ENCODE measurements at places on chromosomes 16 and 17.
A peak's percentile ranks its signal among the peaks of the same experiment; 100 is the strongest.

DNA sequence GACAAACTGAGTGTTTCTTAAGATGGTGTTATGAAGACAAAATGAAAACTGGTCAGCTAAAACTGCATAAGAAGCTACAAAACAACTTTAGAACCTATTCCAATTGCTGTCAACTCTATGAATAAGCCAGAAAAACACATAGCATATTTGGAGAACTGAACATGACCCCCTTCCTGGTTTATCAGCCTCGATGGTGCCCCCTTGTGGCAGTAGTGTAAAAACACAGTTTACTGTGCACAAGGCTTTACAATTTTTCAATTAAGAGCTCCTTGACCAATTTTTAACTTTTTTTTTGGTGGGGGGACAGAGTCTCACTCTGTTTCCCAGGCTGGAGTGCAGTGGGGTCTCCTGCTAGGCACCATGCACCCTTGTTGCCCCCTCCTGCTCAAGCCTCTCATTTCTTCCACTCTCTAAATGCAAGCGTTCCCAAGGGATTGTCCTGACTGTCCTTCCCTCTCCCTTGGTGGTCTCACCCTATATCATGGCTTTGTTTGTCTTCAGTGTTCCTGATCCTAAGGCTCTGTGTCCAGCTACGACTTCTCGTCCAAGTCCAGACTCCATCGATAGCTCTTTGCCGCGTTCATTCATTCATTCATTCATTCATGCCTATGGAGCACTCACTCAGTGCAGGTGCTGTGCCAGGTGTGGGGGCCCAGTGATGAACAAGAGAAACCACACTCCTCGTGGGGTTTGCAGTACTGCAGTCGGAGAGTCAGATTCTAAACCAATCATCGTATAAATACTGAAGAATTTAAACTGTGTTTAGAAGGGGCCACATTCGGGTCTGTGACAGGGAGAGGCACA is 7.5 kb downstream of the EIF1 start:
- DNase-seq, result peak; percentile 86

GRCh38 chr17:74799097-74799496 is 23.0 kb upstream of the NAT9 start:
- DNase-seq, result no peak

- no peak for DNase-seq
These were observed 39.9 kb downstream of the WSCD1 start for GRCh38 chr17:6110088-6110487.

DNA sequence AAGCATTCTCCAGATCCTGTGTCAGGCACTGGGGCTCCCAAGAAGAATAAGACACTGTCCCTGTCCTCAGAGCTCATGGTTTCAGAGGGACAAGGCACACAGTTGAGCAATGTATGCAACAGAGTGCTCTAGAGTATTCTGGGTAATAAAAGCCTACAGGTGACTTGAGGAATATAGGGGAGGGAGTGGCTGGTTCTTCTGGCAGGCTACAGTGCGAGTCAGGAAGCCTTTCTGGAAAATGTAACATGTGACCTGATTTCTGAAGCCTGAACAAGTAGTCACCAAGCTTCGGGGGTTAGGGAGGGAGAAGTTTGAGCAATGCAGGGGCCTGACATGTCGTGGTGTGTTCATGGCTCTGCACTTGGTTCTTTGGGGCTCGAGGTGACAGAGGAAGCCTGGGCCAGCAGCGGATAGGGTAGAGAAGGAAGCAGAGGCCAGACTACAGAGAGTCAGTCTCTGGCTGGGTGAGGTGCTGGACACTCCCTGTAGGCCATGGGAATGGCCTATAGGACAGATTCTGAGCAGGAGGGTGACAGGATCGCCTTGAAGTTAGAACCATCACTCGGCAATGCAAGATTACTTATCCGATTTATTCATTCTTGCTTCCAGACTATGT is 16.0 kb upstream of the LRRC75A start:
- no peak for DNase-seq

GRCh38 chr16:78952630-78953029 is 647.9 kb downstream of the MAF start:
- DNase-seq, result no peak

DNA sequence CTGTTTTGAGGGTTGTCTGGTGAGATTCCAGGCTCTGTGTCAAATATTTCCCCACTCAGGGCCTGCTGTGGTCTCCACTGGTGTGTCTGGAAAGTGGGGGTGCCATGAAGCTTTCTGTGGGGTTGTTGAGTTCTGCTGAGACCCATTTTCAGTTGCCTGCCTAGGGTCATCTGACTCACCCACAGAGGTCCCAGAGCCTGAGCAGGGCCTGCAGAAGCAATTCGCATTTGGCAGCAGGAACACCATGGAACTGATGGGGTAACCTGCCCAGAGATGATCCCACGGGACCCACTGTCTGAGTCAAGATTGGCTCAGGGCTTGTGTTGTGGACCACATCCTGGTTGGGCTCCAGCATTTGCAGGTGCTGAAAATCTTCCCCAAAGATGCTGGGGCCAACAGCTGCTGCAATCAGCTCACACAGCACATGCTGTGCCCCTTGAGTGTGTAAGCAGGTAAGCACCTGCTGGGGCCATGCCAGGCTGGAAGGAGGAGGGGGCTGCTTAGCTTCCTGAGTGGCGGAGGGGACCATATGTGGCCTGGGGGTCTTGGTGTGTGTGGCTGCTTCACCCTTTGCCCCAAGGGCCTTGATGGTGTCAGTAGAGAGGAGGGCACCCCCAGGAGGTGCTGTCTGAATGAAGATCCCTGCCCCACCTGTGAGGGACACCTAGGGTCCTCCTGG is 1726.1 kb downstream of the TP53TG3F start:
- DNase-seq, result no peak

- no peak for DNase-seq
These were observed 72.3 kb upstream of the CORO6 start for GRCh38 chr17:29694918-29695563.

GRCh38 chr17:74972107-74972972 is at the start of gene HID1:
HID1 (minus strand) TSS chr17:74972759; CDS start chr17:74972656, 103 bp downstream.
- DNase-seq, result no peak

- no peak for DNase-seq
These were observed 44.0 kb upstream of the YPEL2 start for GRCh38 chr17:59287452-59287851.

- DNase-seq, result no peak
These were observed 90.3 kb upstream of the CHMP6 start for GRCh38 chr17:80901319-80901718.

GRCh38 chr17:82808006-82808405 is 31.8 kb downstream of the ZNF750 start:
- DNase-seq, result no peak

GRCh38 chr17:21292867-21293830 is 8.6 kb downstream of the MAP2K3 start:
- no peak for DNase-seq

GRCh38 chr17:72843591-72843990 is 248.9 kb downstream of the SLC39A11 start:
- no peak for DNase-seq

GRCh38 chr16:26464576-26465266 is 602.0 kb upstream of the C16orf82 start:
- no peak for DNase-seq

- DNase-seq, result peak; percentile 65
These were observed 287.3 kb upstream of the FOXF1 start for GRCh38 chr16:86222965-86223551.

DNA sequence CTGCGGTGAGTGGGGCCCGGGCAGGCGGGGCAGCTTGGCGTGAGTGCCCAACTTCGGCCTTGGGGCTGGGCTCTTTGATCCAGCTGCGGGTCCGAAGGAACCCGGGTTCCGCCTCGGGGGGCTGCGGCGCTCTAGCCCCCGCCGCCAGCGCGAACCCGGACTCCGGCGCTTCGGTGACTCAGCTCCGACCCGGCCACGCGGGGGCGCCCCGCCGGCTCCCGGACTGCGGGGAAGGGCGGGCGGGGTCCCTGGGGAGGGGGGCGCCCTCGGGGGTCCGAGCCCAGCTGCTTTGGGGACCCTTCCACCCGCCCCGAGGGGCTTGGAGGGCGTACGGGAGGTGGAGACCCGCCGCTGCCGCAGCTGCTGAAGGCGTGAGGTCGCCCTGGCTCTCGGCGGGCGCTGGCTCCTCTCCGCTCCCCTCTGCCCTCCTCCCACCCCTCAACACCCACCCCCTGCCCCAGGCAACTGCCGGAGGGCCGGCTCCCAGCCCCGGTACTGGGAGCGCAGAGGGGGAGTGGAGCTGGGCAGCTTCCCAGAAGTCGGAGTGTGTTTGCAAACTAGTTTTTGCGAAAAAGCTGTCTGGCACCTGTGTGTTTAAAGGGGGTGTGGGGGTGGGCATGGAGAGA is 516 bp downstream of the CPNE2 start:
- DNase-seq, result peak; percentile 25

GRCh38 chr17:38460716-38461630 is 32.7 kb downstream of the ARHGAP23 start:
- no peak for DNase-seq

DNA sequence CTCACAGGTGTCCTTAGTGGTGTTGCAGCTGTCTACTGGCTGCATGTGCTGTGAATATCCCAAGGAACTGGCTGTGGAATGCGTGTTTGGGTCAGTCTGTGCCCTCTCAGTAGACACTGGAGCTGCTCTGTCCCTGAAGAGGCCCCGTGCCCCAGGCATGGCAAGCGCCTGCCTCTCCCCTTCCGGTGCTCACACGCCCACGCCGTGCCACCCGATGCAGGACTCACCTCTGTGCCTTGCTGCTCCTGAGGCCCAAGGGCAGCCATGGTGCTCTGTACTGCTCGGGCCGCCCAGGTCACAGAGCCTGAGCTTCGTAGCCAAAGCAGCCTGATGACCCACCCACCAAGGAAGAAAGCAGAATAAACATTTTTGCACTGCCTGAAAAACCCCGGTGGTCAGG is 10.0 kb downstream of the RGS11 start:
- DNase-seq, result no peak

DNA sequence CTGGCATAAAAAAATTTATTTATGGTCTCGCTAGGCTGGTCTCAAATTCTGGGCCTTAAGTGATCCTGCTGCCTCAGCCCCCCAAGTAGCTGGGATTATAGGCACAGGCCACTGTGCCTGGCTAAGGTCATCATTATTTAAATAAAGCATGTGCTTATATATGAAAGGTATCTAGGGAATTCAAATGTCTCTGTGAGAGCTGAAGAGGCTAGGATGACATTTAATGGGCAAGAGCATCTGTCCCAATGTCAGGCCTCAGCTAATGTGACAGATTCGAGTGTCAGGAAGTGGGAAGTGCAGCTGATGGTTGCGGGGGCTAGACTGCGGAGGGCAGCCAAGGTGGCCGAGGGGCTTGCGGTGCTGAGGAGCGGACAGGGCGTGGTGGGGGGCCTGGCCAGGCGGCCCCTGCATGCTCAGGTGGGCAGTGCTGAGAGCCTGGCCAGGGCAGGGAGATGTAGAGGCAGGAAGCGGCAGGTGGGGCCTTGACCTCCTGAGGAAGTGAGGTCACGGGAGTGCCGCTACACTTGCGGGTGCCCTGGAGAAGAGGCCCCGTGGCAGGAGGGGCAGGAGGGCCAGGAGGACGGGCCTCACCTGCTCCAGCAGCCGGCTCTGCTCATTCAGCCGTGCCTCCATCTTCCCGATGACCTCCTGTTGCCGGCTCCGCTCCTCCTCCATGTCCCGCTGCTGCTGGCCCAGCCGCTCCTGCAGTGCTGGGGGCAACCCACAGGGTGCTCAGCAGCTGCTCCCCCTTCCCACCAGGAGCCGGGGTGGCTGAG is 12.6 kb upstream of the MRPL38 start:
- DNase-seq, result no peak

- DNase-seq, result peak; percentile 16
These were observed 90.9 kb downstream of the MYH11 start for GRCh38 chr16:15765880-15766279.

DNA sequence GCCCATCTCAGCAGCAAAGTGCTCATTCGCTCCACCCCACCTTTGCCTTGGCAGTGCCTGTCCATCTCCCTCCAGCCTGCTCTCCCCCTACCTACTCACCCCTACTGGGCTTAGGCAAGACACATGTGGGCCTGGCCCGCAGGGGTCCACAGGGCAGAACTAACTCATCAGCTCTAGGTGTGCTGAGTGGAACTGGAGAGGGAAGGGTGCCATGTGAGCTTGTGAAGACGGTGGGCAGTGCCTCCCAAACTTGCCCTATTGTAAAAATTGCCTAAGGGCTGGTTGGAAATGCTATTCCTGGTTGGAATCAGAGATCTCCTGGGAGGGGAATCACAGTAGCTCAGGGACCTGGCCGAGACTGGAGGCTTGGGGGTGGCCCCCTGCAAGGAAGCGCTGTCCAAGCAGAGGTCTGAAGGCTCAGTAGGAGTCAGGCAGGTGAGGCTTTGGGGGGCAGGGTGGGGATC is 29.1 kb upstream of the TNS4 start:
- no peak for DNase-seq

DNA sequence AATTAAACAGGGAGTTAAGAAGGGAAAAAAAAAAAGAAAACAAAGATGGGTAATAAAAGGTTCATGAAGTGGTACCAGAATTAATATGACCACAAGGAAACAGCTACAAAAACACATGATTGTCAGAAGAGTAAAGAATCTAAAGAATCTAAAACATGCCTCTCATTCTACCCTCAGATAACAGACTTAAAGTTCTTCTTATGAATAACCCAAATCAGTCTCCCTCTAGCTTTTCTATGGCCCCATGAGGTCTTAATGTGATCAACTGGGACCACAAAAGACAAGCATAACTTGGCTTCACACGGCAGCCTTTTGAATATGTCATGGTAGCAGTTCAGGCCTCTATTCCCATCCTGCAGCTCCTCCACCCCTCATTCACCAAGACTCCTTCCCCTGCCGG is 6.9 kb downstream of the MYH10 start:
- DNase-seq, result no peak

GRCh38 chr17:40103688-40104087 is 3.3 kb upstream of the NR1D1 start:
- no peak for DNase-seq

DNA sequence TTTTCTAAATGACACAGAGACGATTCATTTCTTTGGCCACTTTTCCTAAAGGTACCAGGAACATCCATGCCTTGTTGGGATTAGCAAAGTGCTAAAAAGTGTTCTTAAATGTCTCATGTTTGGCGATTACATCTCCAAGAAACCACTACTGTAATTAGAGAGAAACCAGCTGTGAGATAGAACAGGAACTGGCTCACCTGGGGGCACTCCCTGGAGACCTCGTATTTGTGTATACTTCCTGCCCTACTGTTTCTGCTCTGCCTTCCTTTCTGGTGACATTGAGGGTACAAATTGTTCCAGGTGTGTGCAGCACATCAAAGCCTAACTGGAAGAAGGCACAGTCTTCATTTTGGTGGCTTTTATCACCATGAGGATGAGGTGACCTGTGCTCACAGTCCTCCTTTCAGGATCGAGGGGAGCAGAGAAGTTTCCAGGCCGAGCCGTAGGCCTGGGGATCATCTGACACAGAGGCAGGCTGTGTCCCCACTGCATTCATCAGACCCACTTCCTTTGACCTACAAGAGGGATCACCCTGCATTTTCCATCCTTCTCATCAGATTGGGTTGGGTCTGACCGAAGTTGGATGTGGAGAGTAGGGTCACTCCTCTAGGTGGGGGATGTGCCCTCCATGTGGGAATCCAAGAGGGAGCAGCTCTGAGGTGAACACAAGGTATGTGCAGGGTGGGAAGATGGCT is 23.7 kb downstream of the CCL4 start:
- no peak for DNase-seq

- no peak for DNase-seq
These were observed 1.6 kb downstream of the RAB11FIP4 start for GRCh38 chr17:31392856-31393748.

GRCh38 chr16:71915350-71915749 is 20.0 kb downstream of the IST1 start:
- no peak for DNase-seq

GRCh38 chr17:46026166-46027047 is 27.4 kb downstream of the STH start:
- DNase-seq, result peak; percentile 36
